ENCODE measurements at places on chromosomes 5 and 9. TPM values are rescaled to one million over a fixed set of nuclear protein-coding genes. Genes with fewer than 3 reads are reported as not detected.

DNA sequence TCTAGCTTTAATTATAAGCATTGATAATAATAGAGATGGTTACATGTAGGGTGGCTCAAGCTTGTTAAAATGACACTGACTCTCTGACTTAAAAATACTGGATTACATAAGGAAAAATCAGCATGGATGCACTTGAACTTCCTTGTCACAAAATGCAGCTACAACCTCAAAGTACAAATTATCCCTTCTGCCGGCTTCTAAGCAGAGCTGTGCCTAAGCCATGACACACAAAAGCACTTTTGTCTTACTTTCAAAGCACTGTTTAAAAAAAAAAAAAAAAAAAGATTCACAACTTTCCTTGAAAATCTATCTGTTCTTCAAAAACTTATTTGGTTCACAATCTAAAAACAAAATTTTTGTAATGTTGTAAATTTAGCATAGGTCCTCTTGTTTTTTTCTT, 36.4 kb upstream of the ZFAND5 start:
- DNase-seq = no peak

DNA sequence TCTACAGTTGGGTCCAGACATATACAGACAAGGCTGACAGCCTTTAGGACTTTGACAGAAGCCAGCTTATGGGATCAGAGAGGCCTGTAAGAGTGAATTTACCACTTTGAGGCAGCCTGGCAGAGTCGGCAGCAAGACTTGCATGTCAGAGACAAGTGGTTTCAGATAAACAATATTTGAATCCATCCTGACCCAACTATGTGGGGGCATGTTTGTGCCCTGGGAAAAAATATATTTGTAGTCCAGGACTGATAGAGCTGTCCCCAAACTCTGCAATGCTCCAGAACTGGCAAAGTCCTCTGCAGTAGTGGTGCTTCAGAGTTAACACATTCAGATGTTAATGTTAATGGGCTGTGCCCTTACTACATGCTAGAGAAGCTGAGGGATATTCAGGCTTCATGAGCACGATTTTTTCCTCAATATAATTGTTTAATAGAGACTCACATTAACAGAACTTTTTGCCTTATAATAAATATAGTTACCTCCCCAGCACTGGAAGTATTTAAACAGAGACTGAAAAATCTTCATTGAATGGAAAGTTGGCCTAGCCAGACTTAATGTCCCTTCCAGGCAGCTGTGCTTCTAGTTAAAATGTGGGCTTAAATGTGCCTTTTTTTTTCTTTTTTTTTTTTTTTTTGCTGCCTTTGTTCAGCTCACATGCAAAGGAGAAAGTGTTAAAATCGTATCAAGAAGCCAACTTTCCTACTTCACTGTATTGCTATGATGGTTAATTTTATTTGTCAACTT, 42.9 kb downstream of the FEM1C start:
- no peak for DNase-seq

- no peak for DNase-seq
These were observed 269.2 kb upstream of the ELAVL2 start for GRCh38 chr9:24095246-24095645.

Gene CCNI2
- 0.16 TPM for total RNA-seq

Gene BDP1
- 13.8 TPM for total RNA-seq

Gene PDE6A
- 0.05 TPM for total RNA-seq
